ENCODE measurements at places on chromosomes 3 and 15.

GRCh38 chr15:68499620-68500312 lies 67.8 kb upstream of the ITGA11 start:
- DNase-seq = no peak

GRCh38 chr3:34856081-34856947 lies 783.0 kb upstream of the ARPP21 start:
- DNase-seq = no peak

DNA sequence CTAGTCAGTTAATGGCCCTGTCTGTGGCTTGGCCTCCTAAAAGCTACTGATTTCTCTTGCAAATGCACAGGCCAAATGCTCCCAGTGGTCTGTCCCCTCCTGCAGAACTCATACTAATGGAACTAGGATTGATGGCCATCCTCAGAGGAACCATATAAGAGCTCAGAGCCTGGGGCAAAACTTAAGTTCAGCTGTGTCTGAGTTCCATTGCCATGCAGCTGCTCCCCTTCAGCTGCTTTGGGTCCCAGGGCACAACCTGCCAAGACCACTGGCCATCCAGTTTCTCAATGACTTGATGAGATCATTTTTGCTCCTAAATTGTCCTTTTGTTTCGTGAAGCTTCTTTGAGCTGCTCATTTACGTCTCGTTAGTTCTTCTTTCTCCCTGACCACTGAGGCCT lies 529.5 kb upstream of the TBL1XR1 start:
- DNase-seq = no peak

DNA sequence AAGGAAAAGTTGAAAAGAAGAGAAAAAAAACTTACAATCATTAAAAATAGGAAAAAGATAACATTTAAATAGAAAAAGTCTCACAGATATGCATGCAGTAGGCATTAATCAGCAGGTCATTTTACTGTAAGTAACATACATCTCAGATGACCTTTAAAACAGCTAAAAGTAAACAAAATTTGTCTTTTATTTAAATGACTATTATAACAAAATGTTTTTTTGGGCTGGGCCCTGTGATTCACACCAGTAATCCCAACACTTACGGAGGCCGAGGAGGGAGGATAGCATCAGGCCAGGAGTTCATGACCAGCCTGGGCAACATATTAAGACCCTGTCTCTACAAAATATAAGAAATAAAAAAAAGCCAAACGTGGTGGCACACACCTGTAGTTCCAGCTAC lies 14.7 kb downstream of the IQGAP1 start:
- DNase-seq = no peak

DNA sequence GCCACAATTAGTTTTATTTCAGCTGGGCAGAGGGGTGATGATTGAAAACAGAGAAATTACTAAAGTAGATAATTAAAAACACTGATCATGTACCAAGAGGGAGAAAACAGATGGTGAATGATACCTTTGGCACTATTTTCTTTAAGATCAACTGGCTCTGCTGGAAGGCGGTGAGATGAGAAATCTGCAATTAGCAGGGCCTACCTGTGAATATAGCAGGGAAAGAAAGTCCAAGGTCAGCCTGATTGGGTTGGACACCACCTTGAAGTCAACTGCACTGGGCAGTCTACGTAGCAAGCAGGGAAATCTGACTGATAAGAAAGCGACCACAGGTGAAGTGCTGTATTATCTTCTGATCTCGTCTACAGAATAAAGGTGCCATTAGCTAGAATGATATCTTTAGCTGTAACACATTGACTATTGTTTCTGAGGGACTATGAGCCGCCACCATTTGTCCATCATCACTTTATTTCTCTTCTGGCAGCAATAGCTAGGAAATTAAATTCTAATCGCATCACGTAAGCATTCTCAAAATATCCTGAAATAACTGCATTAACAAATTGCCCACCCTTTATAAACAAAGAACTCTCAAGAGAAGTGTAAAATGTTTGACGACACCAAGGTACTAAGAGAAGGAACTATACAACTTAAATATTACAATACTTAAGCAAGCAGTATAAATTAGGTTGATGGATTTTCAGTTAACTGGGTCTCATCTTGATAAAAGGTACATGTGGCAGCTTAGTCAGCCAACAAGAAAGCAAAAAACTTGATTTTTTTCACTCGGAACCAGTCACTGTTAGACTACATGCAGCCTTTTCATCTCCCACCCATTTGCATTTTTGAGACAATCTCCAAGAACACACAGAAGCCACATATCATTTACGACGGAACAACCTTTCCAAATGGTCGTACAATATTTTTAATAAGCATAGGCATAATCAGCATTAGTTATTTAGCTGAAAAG lies 1.3 kb downstream of the NEDD4 start:
- no peak for DNase-seq

- DNase-seq = no peak
These were observed 123.3 kb upstream of the NANOGP8 start for GRCh38 chr15:35208353-35208752.

DNA sequence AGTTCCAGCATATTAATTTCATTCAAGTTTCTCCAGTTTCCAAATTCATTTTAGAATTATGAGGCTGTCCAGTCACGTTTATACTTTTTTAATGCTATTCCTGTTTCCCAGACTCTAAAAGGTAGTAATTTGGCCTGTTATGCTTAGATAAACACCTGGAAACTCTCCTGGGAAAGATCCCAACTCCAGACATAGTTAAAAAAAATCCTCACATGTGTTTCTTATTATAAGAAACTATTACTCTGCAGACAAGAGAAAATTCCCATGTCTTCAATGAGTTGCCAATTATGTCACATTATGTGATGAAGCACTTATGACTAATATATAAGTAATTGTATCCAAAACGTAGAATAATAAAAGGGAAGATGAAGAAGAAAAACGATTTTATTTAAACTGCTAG lies 137.1 kb upstream of the TMC3 start:
- no peak for DNase-seq

DNA sequence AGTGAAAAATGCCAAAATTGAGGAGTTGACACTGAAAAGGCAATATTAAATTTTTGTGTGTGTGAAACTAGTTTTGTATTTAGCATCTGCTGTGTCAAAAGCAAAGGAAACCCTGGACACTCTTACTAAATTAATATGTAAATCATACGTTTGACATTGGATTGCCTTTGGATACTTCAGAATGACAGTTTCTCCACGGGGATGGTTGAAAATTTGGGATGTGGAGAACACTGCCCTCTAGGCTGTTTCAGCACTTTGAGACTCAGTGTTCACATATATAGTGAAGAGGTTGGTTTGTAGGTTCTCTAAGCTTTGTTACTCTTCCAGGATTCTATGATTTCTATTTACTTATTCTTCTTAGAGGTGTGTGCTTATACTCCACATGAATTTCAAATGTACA lies 3.0 kb downstream of the ROBO2 start:
- no peak for DNase-seq

DNA sequence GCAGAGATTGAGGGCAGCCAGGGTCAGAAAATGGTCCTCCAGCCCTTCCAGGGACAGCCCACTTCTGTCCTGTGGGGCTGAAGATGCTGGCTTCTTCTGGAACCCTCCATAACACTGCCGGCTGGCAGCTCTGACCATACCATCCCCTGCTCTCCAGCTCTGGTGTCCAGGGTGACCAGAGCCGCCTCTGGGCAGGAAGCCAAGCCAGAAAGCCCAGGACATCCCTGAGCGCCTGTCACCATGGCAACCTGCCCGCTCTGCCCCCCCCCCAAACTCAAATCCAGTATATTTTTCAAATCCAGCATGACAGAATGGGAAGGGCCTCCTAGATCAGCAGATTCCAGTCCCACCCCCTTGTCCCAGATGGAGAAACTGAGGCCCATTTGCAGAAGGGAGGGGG lies 420 bp upstream of the TMIE start:
- DNase-seq = no peak

DNA sequence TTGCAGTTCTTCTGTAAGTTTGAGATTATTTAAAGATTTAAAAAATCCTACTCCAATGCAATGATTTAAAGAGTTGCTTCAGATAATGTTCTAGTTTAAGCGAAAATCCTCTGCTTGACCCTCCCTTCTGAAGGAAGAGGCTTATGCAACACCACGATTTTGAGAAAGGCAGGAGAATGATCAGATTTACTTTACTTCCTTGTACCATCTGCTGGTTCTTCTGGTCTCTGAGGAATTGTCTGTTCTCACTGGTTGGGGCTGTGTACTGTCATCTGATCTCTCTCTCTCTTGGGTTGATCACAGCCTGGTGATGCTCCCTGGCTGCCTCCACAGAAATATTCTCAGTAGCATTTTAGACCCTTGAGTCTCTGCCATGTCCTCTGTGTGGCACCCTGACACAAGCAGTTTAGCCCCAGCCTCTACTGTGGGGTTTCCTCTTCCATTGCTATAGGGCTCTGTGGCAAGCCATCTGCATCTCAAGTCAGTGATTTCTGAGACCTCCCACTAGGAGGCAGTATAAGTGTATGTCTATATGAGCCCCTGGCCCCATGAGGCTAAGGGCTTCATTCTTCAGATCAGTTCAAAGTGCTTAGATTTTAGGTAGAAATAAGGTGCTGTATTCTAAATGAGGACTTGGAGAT lies 50.8 kb upstream of the PLAAT1 start:
- DNase-seq = no peak

DNA sequence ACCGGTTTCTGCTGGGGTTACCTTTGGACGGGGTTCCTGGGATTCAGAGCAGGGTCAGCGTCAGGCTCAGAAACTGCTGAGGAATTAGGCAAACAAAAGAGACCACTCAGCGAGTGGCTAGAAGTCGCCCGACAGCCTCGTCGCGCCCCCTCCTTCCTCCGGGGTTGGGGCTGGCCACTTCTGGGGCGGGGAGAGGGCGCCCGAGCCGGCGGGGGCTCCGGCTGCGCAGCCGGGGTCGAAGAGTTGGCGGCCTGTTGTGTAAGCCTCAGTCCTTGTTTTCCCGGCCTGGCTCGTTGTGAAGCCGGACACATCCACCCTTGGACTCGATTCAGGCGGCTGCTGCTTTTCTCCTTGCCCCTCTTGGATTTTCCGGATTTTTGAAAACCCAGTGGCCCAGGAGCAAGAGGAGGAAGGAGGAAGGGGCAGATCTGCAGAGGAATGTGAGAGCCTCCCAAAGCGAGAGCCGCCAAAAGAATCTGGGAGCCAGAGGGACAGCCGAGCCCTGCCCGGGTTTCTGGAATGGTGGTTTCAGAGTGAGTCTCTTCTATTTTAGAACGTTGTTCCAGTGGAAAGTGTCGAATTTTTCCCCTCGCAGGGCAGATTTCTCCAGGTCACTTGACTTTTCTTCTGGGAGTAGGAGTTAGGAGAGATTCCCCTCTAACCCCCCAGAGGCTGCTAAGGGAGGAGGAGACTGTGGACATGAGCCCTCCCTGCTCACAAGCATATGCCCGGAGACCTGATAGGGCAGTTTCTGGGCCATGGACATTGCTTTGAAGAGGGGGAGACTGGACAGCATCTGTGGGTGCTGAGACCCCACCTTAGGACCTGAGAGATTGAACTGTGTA lies 666 bp downstream of the SNX33 start:
- no peak for DNase-seq

GRCh38 chr3:95705786-95706418 lies 1108.5 kb upstream of the EPHA6 start:
- no peak for DNase-seq

- DNase-seq = no peak
These were observed 17.5 kb downstream of the TMEM207 start for GRCh38 chr3:190432216-190432615.

- DNase-seq = no peak
These were observed 30.9 kb downstream of the HES1 start for GRCh38 chr3:194166682-194167479.

DNA sequence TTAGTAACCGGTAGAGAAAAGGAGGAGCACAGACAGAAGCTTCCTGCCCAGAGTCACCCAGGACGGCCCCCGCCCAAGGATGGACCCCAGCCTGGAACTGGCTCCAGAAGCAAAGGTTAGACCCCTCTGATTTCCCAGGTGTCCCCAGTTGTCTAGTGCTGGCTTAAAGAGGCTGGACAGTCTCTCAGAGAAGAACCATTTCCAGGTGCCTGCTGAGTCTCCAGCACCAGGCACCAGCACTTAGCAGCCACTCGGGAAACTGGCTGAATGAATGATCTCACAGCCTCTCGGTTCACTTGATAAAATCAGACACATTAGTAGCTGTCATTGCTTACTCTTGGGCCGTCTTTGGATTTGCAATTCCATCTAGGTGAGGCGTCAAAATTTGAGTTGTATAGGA lies 139.7 kb upstream of the HES1 start:
- no peak for DNase-seq

- DNase-seq = no peak
These were observed 61.9 kb downstream of the VGLL3 start for GRCh38 chr3:86929046-86929445.

DNA sequence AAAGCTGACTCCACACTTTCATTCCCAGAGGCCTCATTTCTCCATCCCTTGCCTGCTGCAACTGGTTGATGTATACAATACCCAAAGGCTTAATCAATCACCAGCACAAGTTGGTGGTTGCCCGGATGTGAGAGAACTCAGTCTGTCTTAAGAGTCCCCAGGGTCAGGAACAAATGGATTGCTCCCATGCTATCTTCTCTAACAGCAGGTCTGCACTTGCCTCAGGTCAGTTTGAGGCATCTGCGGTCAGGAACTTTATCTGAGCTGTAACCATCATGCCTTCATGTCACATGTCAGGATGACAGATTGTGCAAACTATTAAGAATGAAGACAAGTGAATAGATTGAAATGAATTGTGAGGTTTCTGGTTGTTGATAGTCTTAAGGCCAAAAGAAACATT lies 56.1 kb downstream of the BFSP2 start:
- no peak for DNase-seq

DNA sequence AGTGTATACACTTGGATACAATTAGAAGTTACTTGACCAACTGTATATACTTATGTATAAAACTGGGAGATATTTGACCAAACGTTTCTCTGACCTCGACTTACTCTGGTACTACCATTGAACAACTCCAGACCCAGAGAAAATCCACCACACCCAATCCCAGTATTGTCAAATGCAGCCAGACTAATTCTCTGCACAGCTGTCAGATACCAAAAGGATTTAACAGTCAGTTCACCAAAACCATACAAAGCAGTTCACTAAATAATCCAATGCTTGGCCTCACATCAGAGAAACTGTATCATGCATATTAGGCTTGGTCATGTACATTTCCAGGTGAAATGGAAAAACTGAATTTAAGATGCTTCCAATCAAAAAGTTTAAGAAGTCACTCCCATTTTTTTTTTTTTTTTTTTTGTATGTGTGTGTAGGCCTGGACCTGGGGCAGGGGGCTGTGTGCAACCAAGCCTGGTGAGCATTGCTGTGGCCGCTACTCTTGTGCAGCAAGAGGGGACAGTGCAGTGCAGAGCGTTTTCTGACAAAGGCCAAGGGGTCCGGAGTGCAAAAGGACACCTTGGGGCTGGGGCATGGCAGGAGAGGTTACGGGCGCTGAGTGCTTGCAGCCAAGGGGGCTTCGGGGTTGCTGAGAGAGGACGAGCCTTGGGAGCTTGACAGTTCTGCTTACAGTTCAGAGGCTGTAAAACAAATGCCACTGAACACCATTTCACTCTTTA lies 1.4 kb downstream of the TOMM70 start:
- no peak for DNase-seq
